ENCODE measurements at places on chromosomes 4 and X.

- DNase-seq = no peak
These were observed 18.7 kb downstream of the SETD7 start for GRCh38 chr4:139537292-139537691.

GRCh38 chrX:151393514-151393913, 3.5 kb upstream of the VMA21 start:
- DNase-seq = no peak

DNA sequence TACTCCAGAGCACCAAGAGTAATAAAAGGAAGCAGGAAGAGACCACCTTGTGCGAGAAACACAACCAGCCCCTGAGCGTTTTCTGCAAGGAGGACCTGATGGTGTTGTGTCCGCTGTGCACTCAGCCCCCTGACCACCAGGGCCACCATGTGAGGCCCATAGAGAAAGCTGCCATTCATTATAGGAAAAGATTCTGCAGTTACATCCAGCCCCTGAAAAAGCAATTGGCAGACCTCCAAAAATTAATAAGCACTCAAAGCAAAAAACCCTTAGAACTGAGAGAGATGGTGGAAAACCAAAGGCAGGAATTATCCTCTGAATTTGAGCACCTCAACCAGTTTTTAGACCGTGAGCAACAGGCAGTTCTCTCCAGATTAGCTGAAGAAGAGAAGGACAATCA, 5.7 kb downstream of the TRIM75 start:
- peak; percentile 33 for DNase-seq

GRCh38 chr4:153832054-153832453, 43.2 kb upstream of the SFRP2 start:
- no peak for DNase-seq

GRCh38 chr4:67765928-67766327, 11.7 kb upstream of the GNRHR start:
- no peak for DNase-seq

DNA sequence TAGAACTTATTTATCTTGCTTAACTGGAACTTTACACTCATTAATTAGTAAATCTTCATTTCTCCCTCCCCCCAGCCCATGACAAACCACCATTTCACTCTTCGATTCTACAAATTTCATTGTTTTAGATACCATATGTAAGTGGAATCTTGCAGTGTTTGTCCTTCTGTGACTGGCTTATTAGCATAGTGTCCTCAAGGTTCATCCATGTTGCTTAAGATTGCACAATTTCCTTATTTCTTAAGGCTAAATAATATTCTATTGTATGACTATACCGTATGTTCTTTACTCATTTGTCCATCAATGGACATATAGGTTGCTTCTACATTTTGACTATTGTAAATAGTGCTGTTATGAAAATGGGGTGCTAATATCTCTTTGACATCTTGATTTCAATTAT, 24.5 kb upstream of the RNF212 start:
- DNase-seq = no peak

GRCh38 chr4:34464196-34464595, 1780.1 kb downstream of the ARAP2 start:
- DNase-seq = no peak

GRCh38 chrX:69142788-69143469, 22.3 kb downstream of the PJA1 start:
- DNase-seq = peak; percentile 82

DNA sequence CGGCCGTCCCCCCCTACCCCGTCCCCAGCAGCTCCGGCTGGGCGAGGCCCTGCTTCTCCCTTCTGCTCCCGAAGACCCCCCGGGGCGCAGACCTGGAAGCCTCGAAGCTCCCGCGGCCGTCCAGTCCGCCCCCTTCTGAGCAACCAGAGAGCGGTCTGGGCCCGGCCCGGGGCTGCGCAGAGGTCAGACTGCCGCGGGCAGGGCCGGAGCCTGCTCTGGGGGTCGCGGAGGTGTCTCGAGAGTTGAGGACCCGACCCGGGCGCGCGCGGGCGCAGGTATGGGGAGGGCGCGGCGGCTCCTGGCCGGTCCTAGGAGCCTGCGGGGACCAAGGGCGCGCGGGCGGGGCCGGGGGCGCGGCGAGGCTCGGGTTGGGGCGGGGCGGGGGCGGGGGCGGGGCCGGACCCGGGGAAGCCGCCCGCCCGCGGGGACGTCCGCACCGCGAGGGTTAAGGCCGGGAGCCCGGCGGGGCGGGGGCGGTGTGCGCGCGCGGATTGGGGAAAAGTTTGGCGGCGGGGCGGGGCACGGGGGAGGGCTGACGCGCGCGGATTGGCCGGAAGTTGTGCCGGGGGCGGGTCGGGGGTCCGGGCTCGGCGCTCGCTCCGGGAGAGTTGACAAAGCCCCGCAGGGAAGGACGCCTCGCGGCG, at the start of gene FGFRL1:
Gene FGFRL1, plus strand, starts transcription at position 605 of the 644 bp plus-strand sequence. CDS start 860 bp downstream, outside the sequence.
- DNase-seq = peak; percentile 79

- DNase-seq = no peak
These were observed 31.3 kb downstream of the APBB2 start for GRCh38 chr4:41183021-41183553.

DNA sequence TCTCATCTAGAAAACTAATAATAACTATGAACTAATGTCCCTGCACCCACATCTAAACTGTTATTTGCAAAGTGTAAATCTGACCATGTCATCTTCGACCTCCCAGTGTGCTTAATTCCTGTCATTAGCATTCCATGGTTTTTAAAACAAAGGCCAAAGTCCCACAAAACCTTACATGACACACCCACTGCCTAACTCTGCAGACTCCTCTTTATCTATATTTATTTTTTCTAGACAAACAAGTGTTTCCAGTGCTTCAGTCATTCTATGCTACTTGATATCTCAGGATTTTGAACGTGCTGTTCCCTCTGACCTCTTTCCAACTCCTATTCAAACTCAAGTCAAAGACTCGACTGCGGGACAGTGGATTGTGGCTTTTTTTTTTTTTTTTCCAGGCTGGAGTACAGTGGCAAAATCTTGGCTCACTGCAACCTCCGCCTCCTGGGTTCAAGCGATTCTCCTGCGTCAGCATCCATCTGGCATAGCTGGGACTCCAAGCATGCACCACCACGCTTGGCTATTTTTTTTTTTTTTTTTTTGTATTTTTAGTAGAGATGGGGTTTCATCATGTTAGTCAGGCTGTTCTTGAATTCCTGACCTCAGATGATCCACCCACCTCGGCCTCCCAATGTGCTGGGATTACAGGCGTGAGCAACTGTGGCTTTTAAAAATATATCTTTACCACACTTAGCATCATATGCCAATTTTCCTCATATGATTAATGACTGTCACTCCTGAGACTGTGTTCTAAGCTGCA, 1511.0 kb downstream of the ARAP2 start:
- DNase-seq = no peak

DNA sequence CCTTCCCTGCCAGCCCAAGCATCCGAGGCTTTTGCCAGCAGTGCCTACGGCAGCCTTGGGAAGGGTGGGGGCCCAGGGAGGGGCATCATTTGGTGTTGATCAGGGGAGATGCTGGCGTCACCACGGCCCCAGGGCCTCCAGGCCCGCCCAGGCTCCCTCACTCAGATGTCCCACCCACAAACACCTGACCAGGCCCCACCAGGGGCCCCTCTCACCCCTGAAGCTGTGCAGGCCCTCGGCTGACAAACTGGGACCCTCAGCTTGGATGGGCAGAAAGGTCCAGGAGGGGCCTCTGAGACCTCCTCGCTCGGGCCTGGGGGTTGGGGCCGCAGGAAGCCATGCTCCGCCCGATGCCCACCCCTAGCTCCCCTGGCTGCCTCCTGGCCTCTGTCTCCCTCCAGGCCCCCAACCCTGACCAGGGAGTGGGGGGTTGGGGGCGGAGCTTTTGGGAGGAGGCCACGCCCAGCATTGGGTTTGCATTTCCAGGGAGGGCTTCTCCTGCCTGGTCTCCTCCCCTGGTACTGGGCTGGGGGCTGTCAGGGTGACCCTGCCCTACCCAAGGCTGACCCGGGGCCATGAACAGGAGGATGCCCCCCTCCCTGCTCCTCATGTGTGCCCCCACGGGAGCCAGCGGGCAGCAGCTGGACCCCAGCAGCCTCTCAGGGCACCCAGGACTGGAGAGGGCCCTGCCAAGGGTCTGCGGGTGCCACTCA, 33.4 kb upstream of the SPON2 start:
- DNase-seq = no peak

DNA sequence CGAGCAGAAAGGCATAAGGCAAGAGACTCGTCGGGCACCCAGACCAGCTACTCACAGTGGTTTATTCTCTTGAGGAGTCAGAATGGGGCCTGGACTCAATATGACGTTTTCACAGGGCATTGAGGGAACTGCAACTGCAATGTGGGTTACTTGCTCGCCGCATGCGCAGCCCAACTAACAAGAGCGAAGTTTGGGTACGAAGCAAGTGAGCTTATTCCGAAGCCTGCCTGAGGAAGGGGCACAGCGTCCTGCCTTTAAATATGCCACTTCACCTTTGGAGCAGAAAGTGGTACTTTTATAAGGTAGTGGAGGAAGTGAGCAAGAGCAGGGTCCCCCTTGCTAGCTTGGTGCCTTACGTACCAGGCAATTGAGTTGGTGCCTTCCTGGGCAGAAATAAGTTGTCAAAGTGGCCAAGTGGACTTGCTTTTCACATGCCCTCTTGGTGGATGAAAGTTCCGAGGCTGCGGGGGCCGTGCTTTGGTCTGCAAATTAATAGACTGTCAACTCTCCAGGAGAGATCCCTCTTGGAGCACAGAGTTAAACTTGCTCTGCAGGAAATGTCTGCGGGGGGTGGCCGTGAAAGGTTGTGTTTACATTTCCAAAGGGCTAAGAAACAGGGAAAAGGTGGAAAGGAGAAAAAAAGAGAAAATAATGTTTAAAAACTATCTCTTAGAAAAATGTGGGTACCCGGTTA, 480.4 kb downstream of the TRIML1 start:
- no peak for DNase-seq

DNA sequence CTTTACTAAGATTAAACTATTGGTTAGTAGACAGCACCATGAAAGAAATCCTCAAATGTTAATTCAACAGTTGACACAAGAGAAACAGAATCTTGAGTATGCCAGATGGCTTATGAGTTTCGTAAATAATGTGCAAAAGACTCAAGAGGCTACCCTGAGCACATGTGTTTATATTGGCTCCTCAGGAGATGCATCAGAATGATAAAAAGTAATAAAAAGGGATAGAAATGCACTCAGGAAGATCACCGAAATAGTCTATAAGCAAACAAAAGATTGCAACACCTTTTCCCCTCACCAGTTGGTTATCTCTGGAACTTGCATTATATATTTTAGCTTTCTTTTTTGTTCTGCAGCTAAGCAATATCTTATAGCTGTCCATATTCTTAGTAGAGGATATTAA, 84.4 kb downstream of the SCFD2 start:
- DNase-seq = no peak

- no peak for DNase-seq
These were observed 602.2 kb downstream of the IL15 start for GRCh38 chr4:142238589-142238988.

DNA sequence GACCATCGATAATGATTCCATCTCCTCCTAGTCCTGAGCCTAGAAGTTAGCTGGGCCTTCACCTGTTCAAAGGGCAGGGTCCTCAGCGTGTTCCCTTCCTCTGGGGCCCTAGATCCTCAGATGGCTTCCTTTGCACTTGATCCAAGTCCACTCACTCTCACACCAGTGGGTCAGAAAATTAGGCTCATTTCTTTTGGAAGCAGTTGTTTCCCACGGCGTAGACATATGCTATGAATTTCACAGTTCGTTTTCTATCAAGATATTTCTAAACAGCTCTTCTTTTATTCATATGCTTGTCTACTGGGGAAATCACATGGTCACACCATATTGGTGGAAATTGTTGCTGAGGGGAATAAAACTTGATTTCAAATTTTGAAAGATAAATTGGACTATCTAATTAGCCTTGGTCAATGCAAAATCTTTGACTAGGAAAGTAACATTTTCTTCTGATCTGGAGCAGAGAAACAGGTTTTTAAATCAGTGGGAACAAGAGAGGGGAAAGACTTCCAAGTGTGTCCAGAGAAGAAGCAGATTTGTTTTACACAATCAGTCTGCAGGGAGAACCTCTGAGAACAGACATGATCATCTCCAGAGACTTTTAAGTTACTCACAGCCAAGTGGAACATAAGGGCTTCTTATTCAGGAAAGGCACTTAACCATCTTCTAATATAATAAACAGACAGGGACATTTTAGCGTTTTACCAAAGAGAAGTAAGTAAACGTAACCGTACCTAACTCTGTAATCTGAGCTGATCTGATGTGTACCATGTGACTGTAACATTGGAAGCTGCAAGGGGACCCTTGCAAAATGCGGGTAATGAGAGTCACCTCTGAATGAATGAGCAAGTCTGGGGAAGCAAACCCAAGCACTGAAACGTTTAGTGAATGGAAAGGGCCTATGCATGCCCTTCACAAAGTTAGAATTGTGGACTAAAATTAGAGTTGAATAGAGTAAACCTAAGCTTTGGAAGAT, 455.7 kb upstream of the FAT1 start:
- no peak for DNase-seq

- DNase-seq = no peak
These were observed 13.2 kb downstream of the HTRA3 start for GRCh38 chr4:8282742-8283141.

DNA sequence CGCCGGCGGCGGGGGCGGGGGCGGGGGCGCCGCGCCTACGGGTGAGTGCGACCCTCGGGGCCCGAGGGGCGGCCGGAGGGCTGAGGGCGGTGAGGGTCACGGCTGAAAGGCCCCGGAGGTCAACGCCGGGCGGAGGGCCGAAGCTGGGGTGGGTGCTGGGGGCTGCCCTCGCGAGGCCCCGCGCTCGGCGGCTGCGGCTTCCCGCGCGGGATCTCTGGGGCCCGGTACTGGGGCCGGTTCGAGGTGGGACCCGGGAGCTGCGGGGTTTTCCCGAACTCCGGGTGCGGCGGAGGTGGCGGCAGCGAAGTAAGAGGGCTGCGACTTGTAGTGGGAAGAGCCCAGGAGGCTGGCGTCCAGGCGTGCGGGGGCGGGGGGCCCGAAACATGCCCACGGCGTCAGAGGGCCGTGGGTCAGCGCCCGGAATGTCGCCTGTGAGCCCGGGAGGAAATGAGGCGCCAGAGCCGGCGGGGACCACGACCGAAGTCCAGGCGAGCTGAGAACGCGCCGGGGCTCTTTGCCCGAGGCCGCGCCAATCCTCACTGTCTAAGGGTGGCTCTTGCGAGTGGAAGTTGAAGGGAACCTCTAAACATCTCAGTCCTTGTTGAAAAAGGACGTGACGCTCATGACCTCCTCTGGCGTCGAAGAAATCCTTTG, 407 bp downstream of the IL13RA1 start:
- no peak for DNase-seq

DNA sequence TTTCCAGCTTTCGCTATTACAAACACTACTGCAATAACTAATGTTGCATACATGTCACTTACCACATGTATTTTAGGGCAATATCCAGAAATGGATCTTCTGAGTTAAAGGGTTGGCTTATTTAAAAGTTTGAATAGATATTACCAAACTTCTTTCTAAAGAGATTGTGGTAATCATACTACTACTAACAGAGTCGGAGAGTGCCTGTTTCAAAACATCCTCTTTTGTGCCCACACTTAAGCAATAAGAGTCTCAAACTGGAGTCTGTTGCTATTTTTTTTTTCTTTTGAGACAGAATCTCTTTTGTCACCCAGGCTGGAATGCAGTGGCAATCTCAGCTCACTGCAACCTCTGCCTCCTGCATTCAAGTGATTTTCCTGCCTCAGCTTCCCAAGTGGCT, 35.8 kb downstream of the FGFBP1 start:
- DNase-seq = no peak
